NCI-H1092 treated with DMSO at 0.1 percent for 48 hours (cell line): ENCODE measurements at places on chromosomes 7 and 10.

- DNase-seq: no peak
These were observed 14.0 kb upstream of the CYP3A7 start for GRCh38 chr7:99748846-99749579.

DNA sequence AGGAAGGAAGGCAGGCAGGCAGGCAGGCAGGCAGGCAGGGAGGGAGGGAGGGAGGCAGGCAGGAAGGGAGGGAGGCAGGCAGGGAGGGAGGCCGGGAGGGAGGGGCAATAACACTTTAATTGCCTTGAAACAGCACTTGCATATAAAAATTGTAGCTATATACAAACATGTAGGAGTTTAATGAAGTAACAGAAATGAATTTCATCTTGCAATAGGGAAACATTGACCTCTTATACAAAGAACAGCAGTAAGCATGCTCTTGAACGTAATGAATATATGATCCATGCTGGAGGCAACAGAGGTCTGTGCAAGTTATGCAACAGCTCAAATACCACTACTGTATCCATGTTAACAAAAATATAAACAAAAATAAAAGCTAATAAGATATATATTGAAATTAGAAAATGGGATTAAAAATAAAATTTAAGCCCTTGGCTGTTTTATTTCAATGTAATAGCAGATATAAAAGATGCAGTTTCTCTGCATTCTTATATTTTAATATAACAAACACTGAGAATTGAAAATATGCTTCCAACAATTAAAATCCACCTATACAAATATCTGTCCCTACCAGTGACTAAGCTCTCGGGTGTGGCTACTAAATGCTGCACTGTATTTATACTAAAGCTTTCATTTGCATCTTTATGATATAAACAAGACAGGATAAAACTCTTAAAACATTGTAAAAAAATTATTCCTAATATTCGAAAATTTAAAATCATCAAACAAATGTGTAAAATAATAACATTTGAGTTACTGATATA is 50.3 kb downstream of the CACNA2D1 start:
- DNase-seq: no peak

DNA sequence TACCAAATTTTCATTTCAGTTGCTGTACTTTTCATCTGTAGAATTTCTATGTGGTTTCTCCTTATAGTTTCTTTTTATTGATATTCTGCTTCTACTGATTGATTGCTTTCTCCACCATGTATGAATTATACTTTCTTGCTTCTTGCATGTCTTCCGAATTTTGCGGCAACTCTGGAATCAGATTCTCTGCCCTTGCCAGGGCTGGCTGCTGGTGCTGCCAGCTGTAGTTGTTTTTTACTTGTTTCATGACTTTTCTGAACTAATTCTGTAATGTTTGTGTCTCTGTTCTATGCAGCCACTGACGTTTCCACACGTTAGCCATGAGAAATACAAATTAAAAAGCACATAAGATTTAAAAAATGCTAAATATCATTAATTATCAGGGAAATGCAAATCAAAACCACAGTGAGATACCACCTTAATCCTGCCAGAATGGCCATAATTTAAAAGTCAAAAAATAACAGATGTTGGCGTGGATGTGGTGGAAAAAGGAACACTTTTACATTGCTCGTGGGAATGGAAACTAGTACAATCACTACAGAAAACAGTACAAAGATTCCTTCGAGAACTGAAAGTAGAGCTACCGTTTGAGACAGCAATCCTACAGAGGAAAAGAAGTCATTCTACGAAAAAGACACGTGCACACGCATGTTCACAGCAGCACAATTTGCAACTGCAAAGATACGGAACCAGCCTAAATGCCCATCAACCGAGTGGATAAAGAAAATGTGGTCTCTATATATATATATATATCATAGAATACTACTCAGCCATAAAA is 51.5 kb downstream of the MAD1L1 start:
- no peak for DNase-seq

GRCh38 chr7:2416063-2416462 is 12.7 kb downstream of the CHST12 start:
- DNase-seq: no peak

GRCh38 chr7:6558837-6559236 is 7.6 kb upstream of the GRID2IP start:
- peak; percentile 81 for DNase-seq

DNA sequence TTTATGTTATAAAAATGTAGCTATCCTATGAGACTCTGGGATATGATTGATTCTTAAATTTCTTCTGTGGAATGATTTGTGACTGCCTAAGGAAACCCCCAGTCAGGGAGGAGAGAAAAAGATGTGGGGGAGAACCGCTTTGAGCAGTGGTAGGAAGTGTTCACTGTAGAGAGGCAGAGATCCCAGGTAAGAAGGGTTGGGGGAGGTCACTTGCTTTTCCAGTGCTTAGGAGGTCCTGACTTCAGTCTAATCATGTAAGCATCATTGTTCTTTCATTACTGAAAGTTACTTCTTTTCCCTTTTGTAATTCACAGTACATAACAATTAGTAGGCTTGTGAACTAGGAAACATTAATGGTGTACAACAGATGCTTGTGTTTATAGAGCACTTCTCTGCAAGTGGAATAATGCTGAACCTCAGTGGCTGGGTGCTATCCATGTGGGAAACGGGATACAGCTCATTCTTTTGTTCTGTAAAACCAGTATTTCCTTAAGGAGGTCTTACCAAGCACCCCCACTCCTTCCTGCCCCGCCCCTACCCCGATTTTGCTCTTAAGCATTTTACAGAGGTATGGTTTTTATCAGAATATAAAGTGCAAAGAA is 165.4 kb downstream of the ST7 start:
- DNase-seq: peak; percentile 45
